ENCODE measurements at places on chromosomes 16 and 17.

- DNase-seq, result no peak
Measured at GRCh38 chr17:77072670-77073069, 68.1 kb upstream of the SEC14L1 start.

GRCh38 chr16:74580833-74581232 lies 26.1 kb downstream of the GLG1 start:
- DNase-seq, result no peak

DNA sequence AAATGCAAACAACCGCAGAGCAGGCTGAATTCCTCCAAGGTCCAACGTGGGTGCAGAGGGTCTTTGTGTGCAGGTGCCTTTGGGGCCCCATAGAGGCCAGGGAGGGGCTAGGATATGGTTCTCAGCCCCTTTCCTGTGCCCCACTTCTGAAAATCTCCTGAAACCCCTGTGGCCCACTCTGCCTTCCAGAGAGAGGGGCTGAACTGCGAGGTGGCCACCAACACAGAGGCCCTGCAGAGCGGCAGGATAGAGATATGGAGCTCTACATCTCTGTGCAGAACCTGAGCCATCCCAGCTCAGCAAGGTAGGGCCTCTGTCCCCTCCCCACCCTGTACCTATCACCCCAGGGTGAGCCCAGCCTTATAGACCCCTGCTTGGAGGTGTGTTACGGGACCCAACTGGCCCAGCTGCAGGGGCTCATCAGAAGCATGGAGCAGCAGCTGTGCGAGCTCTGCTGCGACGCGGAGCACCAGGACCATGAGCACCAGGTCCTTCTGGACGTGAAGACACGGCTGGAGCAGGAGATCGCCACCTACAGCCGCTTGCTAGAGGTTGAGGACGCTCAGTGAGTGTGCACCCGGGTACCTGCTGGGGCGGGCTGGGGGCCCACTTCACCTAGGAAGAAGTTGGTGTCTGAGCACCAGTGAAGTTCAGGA lies 5.5 kb downstream of the USP6 start:
- no peak for DNase-seq

- no peak for DNase-seq
Measured at GRCh38 chr17:57424777-57425188, 168.5 kb downstream of the MSI2 start.

DNA sequence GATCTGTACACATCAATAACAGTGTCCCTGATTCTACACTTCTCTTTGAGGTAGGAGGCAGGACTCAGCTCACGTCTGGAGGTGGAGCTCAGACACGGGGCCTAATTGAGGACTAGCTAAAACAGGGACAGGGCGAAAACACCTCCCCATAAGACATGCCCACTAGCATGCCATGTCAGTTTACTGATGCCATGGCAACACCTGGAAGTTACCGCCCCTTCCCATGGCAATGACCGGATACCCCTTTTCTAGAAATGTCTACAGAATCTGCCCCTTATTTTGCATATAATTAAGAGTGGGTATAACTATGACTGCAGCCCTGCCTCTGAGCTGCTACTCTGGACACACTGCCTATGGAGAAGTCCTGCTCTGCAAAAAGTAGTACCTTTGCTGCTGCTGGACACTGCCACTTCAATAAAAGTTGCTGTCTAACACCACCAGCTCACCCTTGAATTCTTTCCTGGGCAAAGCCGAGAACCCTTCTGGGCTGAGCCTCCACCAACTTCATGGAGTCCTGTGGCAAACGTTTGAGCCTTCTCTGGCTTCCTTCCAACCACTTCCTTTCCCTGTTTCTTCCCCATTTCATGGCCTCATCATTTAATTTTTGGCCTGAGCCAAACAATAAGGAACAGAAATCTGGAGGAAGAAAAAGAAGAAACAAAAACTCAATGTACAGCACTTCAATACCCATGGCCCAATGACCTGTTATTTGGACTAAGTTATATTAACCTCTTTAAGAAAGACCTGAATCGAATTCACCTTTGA lies 21.0 kb downstream of the PHB1 start:
- DNase-seq, result no peak

DNA sequence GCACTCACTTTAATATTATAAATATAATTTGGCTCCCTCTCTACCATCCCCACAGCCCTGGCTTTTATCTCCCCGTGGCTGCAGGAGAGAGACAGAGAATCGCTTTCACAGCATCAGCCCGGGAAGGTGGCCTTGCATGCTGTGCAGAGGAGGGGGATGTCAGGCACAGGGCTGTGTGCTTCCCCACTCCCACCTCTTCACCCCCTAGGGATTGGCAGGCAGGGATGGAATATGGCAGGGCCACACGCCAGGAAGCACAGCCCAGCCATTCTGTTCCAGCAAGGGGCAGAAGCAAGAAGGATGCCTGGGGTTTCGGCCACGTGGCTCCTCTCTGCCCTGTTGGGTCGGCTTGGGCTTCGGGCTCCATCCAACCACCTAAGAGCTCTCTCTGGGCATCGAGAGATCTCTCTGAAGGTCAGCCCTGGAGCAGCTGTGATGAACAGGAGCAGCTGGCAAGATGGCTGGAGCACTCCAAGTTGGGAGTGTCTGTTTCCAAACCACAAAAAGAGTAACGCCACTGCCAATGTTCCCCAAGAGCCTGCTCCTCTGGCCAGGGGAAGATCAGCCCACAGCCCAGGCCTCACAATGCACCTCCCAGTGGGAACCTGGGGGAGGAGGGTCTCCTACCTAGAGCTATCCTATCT lies 223.2 kb downstream of the C16orf78 start:
- no peak for DNase-seq

DNA sequence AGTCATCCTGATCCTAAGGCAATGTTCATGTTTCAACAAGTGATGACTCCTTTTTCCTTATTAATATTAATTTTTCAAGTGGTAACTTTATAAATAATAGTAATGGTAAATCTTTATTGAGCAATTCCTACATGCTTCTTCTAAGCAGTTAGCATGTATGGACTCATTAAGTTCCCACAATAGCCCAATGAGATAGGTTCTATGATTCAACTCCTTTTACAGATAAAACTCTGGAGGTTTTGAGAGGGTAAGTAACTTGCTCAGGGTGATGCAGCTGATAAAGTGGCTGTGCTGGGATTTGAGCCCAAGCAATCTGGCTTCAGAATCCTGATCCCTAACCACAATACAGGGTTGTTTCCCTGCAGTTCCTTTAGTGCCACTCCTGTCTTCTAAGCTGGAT lies 25.3 kb downstream of the SLC47A1 start:
- no peak for DNase-seq

GRCh38 chr17:37570527-37571093 lies 38.6 kb downstream of the SYNRG start:
- DNase-seq, result peak; percentile 1

DNA sequence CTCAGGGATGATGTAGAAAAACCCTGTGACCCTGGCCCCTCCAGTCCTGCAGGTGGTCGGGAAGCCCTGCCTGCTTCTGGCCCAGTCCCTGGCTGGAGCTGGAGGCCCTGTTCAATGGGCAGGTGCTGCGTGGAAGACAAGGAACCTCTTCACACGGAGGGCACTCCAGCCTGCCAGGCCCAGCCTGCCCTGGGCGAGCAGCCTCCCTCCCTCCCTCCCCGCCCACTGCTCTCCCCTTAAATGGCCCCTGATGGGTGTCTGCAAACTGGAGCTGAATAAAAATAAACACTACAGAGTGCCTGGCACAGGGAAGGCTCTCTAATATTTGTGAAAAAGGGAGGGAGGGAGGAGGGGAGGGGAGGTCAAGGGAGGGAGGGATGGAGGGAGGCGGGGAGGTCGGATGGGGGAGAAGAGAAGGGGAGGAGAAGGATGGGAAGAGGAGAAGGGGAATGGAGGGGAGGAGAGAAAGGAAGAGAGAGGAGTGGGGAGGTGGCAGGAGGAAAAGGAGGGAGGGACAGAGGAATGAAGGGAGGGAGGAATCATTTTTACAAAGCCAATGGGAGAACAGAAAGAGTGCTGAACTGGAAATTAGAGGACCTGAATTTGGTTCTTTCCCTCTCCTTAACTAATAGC lies 222.8 kb upstream of the TNRC6C start:
- DNase-seq, result no peak

DNA sequence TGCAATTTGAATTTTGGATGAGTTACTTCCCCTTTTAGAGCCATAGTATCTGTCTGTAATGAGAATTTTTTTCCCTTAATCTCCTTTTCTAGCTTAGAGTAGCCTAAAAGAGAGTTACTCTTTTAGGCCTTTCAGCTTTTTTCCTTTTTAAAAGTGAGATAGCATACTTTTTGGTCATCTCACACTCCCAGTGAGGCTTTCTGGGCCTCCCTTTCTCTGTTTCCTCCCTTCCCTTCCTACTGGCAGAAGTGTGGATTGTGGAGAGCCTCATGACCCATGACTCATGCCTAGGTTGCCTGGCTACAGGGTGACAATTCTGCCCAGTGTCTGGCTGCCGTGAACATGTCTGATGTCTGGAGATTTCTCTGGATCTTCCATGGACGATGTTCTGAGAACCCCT lies 15.2 kb downstream of the KRT23 start:
- DNase-seq, result no peak

GRCh38 chr17:74527081-74527480 lies 4.2 kb downstream of the CD300LB start:
- no peak for DNase-seq

- DNase-seq, result no peak
Measured at GRCh38 chr16:9092282-9092977, 986 bp downstream of the HAPSTR1 start.

GRCh38 chr16:89017543-89018281 lies 40.7 kb upstream of the CBFA2T3 start:
- no peak for DNase-seq

GRCh38 chr16:17396762-17397498 lies 73.8 kb downstream of the XYLT1 start:
- DNase-seq, result no peak

GRCh38 chr16:1645914-1646525 lies 32.1 kb upstream of the JPT2 start:
- DNase-seq, result peak; percentile 8

- DNase-seq, result no peak
Measured at GRCh38 chr17:61683466-61683865, 92.4 kb upstream of the NACA2 start.

DNA sequence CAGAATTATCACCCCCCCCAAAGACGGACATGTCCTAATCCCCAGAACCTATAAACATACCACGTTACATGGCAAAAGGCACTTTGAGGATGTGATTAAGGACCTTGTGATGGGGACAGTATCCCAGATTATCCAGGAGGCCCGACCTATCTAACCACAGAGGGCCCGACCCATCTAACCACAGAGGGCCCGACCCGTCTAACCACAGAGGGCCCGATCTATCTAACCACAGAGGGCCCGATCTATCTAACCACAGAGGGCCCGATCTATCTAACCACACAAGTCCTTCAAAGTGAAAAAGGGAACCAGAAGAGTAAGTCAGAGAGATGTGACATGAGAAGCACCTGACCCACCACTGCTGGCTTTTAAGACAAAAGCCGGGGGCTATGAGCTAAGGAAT lies 56.8 kb downstream of the ANKFY1 start:
- DNase-seq, result no peak

GRCh38 chr16:87274794-87275193 lies 42.4 kb downstream of the C16orf95 start:
- no peak for DNase-seq

GRCh38 chr17:10518271-10519037 lies at the start of gene MYH1:
TSS of gene MYH1 (minus strand) at chr17:10518542. CDS start at chr17:10516642, 1,900 bp downstream.
- no peak for DNase-seq

DNA sequence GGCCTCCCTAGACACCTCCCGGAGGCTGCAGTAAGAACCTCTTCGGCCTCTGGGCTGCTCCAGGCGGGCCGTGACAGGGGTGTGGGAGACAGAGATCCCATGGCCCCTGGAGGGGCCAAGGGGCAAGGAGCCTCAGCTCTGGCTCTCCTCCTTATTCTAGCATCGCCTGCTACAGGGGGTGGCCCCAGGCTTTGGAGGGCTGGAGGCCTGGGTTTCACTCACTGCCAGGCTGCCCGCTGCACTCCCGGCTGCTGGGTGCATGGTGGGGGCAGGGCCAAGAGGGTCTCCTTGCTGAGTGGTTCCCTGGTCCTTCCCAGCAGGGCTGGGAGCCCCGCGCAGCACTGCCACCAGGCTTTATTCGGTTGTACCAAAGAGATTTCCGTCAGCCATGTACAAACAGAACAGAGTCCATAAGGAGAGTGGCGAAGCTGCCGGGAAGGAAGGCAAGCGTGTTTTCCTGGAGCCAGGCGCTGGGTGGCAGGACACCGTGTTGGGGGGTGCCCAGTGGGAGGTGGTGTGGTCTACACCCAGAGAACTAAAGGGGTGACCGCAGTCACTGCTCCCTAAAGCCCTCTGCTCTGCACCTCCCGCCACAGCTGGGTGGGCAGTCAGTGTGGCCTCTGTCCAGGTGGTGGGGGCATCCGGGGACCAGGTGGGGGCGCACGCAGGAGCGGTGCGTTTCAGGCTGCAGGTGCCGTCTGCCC lies 2.0 kb downstream of the NPB start:
- DNase-seq, result no peak

- DNase-seq, result no peak
Measured at GRCh38 chr16:69423189-69423588, 1.2 kb upstream of the CYB5B start.

DNA sequence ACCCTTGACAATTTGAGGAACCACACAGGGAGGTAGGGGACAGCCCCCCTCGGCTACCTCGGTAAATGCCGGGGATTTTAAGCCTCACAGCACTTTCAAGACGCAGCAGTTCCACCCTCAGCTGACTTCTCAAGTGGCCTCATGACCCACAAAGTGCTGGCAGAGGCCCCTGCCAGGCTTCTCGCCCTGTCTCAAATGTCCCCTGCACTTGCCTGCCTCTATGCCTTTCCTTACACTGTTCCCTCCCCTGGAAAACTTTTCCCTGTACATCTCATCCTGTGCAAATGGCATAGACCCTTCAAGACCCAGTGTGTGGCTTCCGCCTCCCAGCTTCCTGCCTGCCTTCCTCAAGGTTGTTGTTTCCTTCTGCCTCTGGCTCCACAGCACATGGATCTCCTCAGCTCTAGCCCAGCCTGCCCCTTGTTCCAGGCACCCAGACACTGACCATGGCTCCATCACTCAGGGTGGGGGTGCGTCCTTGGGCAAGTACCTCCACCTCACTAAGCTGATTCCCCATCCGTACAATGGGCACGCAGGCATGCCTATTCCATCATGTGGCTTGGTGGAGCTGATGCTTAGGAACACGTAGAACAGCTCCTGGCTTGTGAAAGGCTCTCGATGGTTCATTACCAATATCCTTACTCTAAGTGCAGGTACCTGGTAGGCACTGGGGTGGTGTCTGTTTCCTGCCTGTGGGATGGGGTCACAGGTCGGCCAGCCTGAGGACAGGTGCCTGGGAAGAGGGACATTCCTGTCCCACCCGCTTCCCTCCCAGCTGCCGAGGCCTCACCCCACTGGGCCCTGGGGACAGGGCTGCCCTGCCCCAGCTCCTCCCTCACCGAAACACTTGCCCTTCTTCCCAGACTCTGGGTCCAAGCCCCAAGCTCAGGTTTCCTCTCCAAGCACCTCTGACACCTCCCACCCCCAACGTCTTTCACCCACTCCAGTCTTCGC lies 24.0 kb downstream of the MMP15 start:
- DNase-seq, result no peak

- DNase-seq, result no peak
Measured at GRCh38 chr16:58661199-58661830, 23.3 kb downstream of the SLC38A7 start.

GRCh38 chr16:27543801-27544200 lies 5.9 kb downstream of the GTF3C1 start:
- no peak for DNase-seq

Data from activated CD8-positive, alpha-beta memory T cell treated with anti-CD3 and anti-CD28 coated beads for 1 hour (primary cell).